Uterus (tissue), 4 donors: ENCODE measurements at places on chromosomes 12 and 14.

DNA sequence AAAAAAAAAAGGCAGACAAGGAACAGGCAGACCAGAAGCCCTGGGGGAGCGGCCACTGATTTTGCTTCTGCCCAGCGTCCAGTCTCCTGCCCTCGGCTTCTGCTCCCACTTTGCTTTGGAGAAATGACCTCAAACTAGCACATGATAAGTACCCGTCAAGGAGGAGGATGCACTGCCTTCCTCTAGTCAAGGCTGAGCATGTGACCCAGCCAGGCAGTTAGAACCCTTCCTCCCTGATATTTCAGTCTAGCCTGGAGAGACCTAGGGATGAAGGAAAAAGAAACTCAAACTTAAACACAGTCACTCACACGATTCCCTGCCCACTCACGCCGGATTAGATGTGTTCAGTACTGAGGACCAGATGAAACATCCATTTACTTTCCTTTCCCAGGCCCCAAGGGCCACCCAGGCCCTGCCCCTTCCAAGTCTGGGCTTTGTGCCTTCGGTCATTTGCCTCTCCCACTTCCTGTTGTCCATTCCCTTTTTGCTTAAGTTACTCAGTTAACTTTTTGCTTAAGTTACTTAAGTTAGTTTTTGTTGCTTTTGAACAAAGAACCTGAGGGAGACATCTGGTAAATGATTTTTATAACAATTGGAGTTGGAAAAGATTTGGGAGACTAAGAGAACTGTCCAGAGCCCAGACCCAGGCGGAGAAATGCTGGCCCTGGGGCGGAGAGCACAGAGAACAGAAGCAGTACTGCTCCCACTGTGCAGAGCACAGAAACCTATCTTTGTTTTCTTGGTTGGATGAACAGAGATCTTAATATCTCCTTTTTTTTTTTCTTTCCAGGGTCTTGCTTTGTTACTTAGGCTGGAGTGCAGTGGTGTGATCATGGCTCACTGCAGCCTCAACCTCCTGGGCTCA, 23.0 kb upstream of the TTC7B start:
- DNase-seq, result peak; percentile 54

DNA sequence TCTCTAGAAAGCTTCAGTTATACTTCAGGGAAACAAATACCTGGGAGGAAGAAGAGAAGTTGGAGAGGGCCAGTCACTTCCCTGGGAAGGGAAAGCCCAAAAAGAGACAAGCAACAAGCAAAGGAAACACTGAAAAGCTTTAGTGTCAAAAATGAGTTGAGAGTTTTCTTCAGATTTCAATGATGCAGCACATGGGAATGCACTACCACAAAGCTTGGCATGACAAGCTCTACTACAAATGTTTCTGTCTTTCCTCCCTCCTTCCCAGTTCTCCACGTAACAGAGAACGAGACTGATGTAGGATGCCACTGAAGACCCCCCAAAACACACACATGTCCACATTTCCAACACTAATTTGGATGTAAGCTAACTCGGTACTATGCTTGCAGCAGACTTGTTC, 26.8 kb upstream of the ADAMTS20 start:
- no peak for DNase-seq

GRCh38 chr12:3116106-3116844, 39.1 kb downstream of the TSPAN9 start:
- no peak for DNase-seq

- DNase-seq, result no peak
Measured at GRCh38 chr12:104469523-104469922, 12.8 kb downstream of the CHST11 start.

DNA sequence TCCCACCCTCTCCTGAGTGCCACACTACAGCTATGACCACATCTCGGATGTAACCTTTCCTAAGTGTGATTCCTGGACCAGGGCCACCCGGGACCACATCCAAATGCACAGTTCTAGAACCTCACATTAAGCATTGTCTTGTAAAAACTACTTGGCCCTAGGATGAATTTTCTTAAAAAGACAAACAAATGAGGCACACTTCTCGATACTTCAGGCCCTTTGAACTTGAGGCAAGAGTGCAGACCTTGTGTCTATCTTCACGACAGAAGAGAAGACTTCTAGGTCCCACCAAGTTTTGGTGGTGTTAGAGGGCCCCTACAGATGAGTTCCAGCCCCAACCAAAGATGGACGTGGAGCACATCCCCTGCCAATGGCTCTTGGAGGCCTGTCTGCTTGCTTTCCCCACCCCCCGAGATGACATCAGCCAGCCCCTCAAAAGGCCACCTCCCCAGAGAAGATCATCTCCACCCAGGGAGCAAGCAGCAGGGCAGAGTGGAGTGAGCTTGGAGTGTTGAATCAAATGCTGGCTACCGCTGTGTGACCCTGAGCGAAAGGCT, 9.3 kb downstream of the ISCU start:
- no peak for DNase-seq

GRCh38 chr12:38746744-38747143, 158.6 kb downstream of the CPNE8 start:
- no peak for DNase-seq

GRCh38 chr12:56713345-56713744, 11.8 kb downstream of the NACA start:
- DNase-seq, result no peak

DNA sequence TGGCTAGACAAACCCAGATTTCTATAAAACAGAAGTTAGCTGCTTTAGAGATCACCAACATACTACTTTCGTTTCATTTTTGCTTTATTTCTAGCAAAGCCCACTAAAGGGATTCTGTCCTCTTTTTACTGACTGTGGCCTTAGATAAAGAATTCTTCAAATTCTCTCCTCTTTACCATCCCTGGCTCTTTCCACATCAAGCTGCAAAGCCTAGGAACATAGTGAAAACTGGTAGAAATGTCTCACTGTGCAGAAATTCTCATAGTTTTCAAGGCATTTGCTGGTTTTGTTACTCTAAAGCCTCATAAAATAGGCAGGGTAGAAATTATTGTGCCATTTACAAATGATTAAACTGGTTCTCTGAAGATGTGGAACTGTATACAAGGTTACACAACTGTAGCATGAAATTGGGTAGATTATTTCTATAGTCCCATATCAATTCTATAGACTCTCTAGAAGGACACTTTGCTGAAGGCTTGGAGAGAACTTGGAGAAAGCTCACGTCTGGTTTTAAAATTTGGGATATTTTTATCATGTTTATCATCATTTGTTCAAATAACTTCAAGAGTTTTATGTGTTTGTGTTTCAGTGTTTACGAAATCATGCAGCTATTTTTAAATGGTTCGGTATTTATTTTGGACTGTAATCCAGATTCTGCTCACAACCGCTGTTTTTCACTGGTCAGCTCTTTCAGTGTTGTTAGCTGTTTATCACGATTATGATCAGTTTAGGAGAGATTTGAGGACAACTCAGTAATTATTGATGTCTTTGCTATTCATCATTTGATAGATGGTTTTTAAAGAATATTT, 36.7 kb upstream of the CSRP2 start:
- no peak for DNase-seq

DNA sequence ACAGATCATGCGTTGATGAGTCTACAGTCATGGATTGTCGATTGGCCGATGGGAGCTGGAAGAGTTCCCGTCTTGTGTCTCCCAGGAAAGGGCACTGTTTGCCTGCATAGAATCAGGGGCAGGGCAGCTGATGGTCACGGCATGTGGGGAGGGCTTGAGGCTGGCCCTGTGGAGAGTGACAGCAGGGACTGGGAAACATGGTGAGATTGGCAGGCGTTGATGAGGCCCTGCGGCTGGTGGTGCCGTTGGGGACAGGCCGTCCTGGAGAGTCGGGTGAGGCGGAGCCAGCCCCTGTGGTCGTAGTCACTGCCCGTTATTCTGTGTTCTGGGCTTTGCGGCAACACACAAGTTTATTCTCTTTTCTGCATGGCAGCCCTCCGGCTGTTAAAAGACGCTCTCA, 52.9 kb downstream of the TECPR2 start:
- no peak for DNase-seq

- no peak for DNase-seq
Measured at GRCh38 chr12:89350630-89351488, 1.4 kb downstream of the DUSP6 start.

DNA sequence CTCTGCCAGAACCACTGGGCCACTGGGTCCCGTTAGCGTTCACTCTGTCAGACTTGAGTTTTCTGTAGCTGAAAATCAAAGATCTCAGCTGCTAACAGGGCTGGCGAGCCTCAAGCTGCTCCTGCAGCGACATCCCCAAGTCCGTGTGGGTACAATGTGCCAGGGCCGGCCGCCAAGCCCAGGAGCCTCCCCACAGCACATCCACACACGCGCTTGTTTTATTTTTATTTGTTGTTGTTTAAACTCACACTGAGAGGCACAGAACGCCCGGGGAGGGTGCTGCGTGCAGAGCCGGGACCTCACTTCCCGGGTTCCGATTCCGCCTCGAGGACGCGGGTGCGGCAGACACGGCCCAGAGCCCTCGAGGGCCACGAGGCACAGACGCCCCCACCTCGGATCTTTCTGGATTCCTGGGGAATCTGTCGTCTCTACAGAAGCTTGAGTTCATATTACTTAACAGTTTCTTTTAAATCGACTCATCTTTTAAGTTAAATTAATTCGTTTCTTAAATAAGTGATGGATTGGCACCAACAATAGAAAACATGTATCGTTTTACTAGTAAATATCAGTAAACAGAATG, 9.3 kb downstream of the GALNT9 start:
- no peak for DNase-seq

GRCh38 chr12:103036581-103037214, 79.2 kb downstream of the ASCL1 start:
- no peak for DNase-seq

- no peak for DNase-seq
Measured at GRCh38 chr12:26935636-26936378, 2.0 kb downstream of the INTS13 start.

- DNase-seq, result no peak
Measured at GRCh38 chr14:101966742-101967141, 2.4 kb downstream of the DYNC1H1 start.

GRCh38 chr14:104971447-104972240, 6.5 kb downstream of the AHNAK2 start:
- DNase-seq, result peak; percentile 38

DNA sequence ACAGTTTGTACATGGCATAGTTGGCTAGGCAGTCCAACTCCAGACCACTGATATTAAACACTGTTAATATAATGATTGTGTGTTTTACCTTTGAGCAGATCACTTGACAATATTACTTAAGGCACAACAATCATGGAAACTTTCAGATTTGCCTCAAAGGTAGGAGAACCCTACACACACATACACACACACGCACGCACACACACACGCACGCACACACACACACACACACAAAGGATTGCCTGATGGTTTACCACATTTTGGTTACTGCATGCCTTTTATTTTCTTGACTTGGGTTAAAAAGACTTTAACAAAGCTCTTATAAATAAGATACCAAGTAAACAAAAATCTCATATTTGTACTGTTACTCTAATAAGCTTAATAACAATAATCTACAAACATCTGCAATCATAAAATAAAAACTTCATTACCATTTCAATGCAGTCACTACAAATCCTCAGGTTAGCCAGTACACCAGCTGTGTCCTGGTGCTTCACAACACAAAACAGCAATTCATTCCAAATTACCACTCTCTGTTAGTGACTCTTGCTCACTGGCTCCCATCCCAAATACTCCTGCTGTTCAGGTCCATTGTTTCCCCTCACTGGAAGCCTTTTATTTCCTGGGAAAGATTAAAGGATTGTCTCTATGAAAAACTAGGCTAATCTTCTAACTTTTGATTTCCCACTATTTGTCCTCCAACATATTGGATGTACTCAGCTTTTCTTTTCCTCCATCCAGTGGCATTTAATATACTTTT, 175.2 kb upstream of the ATP2B1 start:
- DNase-seq, result no peak

- no peak for DNase-seq
Measured at GRCh38 chr12:89250213-89250612, 102.1 kb downstream of the DUSP6 start.

DNA sequence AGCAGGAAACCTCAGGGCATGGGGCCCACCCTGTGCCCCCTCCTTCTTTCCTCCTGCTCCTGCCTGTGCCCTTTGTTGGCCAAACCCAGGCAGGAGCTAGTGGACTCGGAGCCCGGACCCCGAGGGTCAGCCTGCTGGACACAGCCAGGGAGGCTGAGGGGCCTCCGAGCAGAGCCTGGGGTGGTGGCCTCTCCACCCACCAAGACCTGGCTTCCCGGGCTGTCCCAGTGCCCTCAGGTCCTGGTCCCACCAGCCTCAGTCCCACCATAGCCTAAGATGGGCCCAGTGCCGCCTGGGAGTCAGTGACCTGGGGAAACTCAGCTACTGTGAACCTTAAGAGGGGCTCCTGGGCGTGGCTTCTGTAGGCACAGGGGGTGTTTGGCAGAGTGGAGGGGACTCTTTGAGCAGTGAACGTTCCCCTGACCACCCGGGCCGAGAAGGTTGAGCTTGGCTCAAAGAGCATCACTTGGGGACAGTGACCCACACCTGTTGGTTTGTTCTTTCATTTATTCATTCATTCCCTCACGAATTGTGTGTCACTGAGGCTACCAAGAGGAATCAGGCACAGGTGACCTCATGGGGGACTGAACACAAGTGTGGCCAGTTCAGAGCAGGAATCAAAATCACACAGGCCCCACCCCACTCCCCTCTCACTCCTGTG, 266.1 kb downstream of the ADGRD1 start:
- DNase-seq, result no peak

DNA sequence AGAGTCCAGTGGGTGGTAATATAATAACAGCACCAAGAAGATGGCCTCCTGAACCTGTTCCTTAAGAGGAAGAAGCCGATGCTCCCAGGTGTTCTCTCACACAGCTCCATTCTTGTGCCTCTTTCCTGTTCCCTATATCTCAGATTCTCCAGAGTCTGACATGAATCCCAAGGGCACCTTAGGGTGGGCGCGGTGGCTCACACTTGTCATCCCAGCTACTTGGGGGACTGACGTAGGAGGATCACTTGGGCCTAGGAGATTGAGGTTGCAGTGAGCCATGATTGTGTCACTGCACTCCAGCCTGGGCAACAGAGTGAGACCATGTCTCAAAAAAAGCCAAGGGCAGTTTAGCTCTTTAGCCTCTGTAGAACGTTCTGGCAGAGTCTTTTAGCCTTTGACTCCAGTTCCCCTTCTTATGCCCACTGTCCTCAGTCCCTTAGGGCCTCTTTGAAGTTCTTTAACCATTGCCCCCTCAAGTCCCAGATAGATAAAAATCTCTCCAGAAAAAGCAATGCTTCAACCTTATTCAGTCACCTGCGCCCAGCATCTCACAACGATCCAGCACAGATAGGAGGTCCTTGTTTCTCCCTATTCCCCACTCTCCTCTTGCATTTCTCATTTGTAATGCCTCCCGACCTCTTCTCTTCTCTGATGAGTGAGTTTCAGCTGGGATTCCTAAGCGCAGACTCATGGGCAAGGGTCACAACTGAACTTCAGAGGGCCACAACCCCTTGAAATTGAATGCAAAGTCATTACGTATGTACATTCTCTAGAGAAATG, 4.7 kb downstream of the CCDC184 start:
- no peak for DNase-seq

- DNase-seq, result no peak
Measured at GRCh38 chr14:61622051-61622450, 73.3 kb upstream of the HIF1A start.

DNA sequence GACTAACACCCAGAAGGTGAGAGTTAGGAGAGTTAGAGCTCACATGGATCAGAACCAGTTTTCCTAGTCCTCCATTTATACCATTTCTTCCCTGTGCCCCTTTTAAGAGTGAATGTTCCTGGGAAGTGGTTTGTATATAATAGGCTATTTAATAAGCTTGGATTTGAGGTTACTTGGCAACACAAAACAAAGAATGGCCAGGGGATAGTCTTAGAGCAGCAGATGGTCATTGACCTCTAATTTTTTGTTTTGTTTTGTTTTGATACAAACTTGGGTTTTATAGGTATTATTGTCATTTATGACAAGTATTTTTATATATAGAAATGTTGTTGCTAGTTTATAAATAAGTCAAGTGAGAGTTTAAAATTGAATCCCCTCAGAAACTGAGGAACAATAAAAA, 35.8 kb downstream of the VEZT start:
- DNase-seq, result no peak
